Fibroblast of the aortic adventitia (primary cell): ENCODE measurements at places on chromosomes 11 and 22. TPM values are rescaled to one million over a fixed set of nuclear protein-coding genes. Genes with fewer than 3 reads are reported as not detected.
A peak's percentile ranks its signal among the peaks of the same experiment; 100 is the strongest.

The ASPHD2 gene
- total RNA-seq: 2.9 and 4.2 TPM in 2 replicates

- peak; percentile 55 for DNase-seq
Observed at GRCh38 chr11:62340269-62340901, 3.1 kb downstream of the ASRGL1 start.

- no peak for DNase-seq
Observed at GRCh38 chr22:20550057-20550817, 42.8 kb downstream of the MED15 start.

DNA sequence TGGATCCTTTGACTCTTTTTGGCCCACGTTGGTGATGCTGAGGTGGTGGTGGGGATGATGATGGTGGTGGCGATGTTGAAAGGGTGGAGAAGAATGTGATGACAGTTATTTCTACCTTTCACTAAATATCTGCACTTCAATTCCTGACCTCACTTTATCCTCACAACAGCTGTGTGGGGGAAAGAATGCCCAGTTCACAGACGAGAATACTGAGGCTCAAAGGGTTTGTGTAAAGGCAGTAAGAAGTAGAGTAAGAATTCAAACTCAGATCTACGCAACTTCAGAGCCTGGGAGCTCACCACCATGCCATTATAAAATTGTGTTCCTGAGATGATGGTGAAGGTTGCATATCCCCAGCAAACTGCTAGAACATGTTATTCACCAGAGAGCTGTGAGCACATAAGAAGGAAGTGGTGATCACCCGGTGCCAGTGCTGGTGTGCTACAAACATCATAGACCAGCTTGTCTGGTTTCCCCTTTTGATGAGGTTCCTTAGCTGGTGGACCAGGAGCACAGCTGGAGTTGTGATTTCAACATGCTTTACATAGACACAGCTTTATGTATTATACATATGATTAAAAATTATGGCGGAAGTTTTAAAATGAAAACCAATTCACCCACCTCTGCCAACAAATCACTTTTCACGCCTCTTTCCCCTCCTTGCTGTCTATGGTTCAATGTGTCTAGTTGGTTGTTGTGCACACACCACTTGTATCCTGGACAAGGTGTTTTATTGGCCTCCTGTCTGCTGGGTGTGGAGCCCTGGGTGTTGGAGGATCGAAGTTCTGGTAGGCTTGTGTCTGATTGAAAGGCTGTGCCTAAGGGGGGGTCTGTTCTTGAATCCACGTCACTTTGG lies 6.2 kb downstream of the ST14 start:
- no peak for DNase-seq
